Neural crest cell (in vitro differentiated cells): ENCODE measurements at places on chromosomes 2 and 18.

- no peak for DNase-seq
Observed at GRCh38 chr2:198137733-198138132, 333.3 kb downstream of the PLCL1 start.

DNA sequence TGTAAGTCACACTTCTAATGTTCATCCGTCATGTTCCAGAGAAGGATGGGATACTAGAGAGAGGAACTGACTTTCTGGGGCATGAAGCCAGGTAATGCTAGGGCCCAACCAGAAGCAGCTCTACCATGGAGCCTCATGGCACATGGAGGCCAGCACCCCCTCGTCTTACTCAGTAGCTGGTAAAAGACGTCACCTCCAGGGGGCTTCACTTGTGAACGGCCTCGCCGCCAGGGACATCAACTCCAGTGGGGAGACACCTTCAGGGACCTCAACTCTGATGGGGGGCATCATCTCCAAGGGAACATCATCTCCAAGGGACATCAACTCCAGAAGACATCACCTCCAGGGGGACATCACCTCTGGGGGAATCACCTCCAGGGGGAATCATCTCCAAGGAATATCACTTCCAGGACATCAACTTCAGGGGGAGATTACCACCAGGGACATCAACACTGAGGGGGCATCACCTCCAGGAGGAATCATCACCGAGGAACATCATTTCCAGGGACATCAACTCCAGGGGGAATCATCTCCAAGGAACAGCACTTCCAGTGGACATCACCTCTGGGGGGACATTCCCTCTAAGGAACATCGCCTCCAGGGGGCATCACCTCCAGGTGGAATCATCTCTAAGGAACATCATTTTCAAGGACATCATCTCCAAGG lies 168.4 kb downstream of the NDUFA10 start:
- DNase-seq: no peak

- no peak for DNase-seq
Observed at GRCh38 chr2:100580367-100581276, 17.8 kb downstream of the PDCL3 start.

- no peak for DNase-seq
Observed at GRCh38 chr2:63763391-63763941, 78.2 kb upstream of the UGP2 start.

GRCh38 chr2:134152045-134153010 lies 101.5 kb upstream of the MGAT5 start:
- no peak for DNase-seq

- DNase-seq: no peak
Observed at GRCh38 chr18:7482342-7482741, 84.8 kb upstream of the PTPRM start.
